ENCODE measurements at places on chromosomes 7 and 10.

DNA sequence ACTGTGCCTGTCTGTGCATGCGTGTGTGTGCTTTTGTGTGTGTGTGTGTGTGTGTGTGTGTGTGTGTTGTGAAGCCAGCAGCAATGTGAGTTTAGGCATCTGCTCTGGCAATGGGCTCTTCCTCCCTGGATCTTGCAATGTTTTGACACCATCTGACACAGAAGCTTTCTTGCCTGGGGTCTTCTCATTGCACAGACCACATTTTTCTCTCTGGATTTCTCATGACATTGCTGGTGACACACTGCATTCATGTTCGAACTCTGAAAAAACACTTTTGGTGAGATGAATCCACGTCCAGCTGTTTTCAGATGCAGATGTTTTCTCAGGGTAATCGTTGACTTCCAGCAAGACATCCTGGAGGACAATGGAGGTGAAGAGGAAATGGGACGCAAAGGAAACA lies 63.0 kb upstream of the FZD8 start:
- no peak for DNase-seq

- no peak for DNase-seq
Observed at GRCh38 chr10:69446650-69447151, 4.6 kb upstream of the TSPAN15 start.

DNA sequence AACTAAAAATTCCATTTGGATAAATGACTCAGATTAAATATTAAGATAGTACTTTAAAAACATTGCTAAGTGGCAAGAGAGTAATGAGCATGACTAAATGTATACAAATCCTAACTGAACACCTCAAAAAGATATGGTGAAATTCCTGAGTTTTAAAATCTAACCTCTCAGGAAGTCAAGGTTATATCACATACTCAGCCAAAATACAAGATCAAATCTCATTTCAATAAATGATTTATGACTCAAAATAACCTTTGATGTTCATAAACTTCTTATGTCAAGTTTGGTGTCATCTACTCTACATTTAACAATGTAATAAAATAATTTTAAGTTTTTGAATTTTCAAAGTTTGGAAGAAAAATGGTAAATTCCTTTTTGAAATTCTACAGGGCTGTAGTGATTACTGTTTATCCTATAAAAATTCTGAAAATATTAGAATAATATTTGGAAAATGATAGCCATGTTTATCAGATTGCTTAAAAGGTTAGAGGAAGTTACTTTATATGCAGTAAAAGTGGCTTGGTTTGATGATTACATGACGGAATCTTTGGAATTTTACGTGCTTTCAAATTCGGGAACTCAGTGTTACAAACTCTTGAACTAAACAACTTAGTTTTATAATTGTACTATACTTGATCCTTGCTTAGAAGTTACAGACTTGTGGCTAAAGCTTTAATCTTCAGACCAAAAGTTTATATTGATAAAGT lies 43.7 kb downstream of the ASZ1 start:
- DNase-seq: no peak

DNA sequence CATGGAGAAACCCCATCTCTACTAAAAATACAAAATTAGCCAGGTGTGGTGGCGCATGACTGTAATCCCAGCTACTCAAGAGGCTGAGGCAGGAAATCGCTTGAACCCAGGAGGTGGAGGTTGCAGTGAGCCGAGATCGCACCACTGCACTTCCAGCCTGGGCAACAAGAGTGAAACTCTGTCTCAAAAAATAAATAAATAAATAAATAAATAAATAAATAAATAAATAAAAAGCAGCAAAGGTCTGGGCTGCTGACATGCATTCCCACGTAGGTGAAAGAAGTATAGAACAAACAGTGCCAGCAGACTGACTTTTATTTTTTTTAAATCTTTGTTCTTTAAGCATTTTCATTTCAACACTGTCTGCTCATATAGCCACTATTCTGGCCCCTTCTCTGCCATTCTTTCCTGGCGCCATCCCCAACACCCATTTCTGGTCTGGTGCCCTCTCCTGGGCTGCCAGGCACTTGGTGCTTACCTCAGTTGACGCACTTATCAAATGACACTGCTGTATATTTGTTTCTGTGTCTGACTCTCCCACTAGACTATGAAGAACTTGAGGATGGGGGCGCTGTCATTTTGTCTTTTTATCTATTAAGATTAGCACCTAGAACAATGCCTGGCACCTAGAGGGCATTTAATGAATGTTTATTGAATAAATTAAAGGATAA lies 15.6 kb downstream of the FAM107B start:
- no peak for DNase-seq

- DNase-seq: no peak
Observed at GRCh38 chr7:130021105-130021834, 29.9 kb downstream of the ZC3HC1 start.

GRCh38 chr10:44571701-44572100 lies 186.8 kb upstream of the CXCL12 start:
- no peak for DNase-seq

- DNase-seq: no peak
Observed at GRCh38 chr10:12422189-12422588, 72.8 kb downstream of the CAMK1D start.

DNA sequence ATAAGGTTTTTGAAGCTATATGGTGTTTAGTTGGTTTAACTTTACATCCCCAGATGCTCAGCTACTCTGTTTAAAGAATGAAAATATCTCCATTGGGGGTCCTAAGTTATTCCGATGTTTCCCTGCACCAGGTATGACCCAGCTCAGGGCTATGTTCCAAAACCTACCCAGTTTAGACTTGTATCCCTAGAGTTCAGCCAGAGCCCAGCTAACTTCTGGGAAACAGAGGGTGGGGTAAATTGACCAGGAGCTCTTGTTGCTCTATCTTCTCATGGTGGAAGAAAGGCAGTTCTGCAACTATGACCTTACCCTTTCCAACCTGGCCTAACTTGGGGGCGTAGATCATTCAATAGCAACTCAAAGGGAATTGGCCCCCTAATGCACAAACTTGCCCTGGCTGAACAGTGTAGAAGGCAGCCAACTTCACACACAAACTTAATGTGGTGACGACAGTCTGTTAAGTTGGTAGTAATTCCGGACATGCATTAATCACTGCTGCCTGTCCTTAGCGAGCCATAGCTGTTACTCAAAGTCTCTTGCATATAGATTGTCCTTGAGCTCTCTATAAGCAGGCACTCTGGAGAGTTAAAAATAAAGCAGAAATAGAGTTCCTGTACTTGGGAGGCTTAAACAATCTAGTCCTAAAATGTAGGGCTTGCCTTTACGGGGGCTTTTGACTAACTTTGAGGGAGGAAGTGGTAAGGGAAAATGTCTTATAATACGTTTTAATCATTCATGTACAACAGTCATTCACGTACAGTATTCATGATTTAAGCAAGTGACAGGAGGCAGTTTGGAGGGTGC lies 5.3 kb upstream of the ZNRF2 start:
- no peak for DNase-seq

DNA sequence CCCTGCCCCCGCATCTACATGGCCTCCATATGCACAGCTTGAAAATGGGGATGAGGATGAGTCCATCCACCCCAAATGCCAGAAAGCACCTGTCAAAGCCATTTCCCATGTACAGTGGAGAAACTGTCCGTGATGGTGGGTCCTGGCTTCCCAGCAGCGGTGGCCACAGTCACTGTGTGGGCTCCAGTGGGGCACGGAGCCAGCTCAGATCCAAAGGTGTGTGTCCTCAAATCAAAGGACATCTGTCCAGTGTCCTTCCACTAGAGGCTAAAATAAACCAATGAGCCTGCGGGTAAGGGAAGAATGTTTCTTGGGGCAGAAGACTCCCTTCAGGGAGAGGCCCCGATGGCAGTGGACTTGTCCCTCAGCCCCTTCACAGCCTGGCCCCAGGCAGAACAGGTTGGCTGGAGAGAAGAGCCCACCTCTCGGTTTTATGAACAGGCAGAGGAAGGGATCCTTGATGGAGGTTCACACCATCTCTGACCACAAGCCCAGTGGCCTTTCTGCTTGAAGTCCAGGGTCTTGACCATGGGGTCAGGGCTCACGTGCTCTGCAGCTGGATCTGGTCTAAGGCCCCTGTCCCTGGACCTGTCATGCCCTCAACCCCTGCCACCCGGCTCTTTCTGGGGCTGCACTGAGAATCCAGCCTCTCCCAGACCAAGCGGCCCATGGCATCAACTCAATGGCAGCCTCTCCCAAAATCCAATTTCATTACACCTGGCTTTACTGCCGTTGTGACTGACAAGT lies 106.9 kb downstream of the TCERG1L start:
- DNase-seq: no peak

DNA sequence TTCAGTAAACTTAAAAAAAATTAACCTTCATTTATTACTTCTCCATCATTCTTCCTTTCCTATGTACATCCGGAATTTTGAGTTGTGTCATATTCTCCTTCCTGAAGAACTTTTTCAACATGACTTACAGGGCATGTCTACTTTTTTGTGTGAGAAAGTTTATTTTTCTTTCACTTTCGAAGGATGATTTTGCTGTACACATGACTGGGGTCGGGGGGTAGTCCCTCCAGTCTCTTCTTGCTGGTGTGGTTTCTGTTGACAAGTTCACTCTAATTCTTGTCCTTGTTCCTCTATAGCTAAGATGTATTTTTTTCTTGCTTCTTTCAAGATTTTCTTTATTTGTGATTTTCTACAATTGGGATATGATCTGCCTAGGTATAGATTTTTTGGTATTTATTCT lies 55.8 kb downstream of the INPP5A start:
- no peak for DNase-seq

DNA sequence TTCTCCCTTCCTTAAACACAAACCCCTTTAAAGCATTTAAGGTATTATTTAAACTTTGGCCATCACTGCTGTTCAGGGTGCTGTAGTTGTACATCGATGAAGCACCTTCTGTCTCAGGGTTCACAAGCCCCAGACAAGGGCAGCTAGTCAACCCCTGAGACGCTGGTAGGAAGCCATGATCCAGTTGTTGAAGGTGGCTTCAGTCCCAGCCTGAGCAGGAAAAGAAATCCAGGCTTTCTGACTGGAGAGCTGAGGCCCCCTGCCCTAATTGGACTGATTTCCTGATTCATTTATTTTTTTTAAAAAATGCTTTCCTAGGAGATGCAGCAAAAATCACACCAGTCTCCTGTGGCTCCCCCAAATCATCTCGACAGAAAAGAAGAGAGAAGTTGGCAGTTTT lies 15.8 kb downstream of the CPA1 start:
- no peak for DNase-seq

DNA sequence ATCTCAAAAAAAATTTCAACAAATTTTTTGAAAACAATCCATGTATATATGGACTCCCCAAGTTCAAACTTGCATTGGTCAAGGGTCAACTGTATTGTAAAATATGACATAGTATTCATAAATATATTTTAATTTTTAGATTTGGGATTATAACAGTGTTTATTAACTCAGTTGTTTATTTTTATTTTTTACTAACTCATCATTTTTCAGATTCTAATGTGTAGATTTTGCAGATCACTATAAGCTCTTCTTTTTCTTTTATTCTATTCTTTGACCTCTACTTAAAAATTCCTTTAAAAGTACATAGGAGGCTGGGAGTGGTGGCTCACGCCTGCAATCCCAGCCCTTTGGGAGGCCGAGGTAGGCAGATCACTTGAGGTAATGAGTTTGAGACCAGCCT lies 8.7 kb downstream of the MEIG1 start:
- no peak for DNase-seq

- DNase-seq: peak; percentile 46
Observed at GRCh38 chr7:66050337-66050957, 25.2 kb upstream of the ASL start.

GRCh38 chr7:118011652-118012051 lies 138.4 kb upstream of the CTTNBP2 start:
- no peak for DNase-seq

- no peak for DNase-seq
Observed at GRCh38 chr7:83365746-83366145, 203.1 kb upstream of the PCLO start.

DNA sequence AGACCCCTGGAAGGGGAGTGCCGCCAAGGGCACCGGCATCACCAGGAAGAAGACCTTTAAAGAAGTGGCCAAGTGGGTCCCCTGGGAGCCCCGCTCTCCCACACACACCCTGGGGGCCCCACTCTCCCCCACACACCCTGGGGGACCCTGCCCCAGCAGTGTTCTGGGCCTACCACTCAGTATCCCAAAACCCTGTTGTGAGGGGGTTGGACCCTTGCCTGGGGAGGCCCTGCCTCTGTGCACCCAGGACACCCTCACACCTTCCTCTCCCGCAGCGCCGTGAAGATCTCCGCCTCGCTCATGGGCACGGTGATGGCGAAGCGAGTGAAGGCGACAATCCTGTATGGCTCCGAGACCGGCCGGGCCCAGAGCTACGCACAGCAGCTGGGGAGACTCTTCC lies 10.7 kb downstream of the NOS3 start:
- no peak for DNase-seq

DNA sequence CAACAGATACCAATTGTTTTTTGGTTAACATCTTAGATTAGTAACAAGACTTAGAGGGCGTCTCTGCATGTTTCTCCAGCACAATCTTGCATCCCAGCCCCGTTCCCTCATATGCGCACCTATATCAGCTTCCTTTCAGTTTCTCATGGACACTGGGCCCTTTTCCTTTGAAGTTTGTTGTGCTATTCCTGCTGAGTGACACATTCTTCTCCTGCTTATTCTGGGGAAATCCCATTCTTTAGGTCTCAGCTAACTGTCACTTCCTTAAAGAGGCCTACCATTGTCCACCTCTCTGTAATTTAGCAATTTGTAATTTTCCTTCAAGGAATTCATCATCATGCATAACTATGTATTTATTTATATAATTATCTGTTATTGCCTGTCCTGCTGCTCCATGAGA lies 110.3 kb upstream of the STEAP1B start:
- DNase-seq: no peak

GRCh38 chr10:110827875-110828274 lies 43.9 kb upstream of the PDCD4 start:
- no peak for DNase-seq

DNA sequence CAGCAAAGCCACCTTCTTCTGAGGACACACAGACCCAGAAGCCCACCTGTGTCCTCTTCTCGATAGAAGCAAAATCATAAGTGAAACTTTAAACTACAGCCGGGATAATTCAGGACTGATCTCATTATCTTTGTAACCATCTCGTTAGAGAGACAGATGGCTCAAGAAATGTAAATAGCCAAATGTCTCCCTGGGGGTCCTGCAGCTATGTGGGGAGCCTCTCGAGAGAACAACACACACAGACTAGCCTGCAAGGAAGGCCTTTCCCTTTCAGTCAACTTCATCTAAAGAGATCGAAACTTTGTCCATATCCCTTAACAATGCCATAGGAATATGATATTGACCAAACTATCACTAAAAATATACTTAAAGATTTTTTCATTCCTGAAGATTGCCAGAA lies 93.5 kb downstream of the VWC2 start:
- no peak for DNase-seq
